ENCODE measurements at places on chromosomes 1 and 21.

GRCh38 chr1:203480525-203481084 lies 5.0 kb downstream of the PRELP start:
- DNase-seq: no peak

GRCh38 chr21:42733037-42733627 lies 79.7 kb downstream of the PDE9A start:
- DNase-seq: no peak

DNA sequence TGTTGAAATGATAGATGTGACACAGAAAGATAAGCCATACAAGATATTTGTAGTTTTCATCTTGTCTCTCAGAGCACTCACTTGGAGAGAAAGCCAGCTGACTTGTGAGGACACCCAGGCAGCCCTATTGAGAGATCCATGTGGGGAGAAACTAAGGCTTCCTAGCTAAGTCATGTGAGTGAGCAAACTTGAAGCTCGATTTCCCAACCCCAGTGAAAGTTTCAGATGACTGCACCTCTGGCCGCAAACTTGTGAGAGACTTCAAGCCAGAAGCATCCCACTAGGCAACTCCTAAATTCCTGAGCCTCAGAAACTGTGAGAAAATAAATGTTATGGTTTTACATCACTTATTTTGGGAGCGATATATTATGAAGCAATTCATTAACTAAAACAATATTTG lies 832.3 kb downstream of the LTN1 start:
- DNase-seq: no peak

- DNase-seq: no peak
These were observed 56.3 kb upstream of the C1orf87 start for GRCh38 chr1:60129911-60130310.

GRCh38 chr1:199313444-199313843 lies 674.6 kb downstream of the PTPRC start:
- DNase-seq: no peak

DNA sequence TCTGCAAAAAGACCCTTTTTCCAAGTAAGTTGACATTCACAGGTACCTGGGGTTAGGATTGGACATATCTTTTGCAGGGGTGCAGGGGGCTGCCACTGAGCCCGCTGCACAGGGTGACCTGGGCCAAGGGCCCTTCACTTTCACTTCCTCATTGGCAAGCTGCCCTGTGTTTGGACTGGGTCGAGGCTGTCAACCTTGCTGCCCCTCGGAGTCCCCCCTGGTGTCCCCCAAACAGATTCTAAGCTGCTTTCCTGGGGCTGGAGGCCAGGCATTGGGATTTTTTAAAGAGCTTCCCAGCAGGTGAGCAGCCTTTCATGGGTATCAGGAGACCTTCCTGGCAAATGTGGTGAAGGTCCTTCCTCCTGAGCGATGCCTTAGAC lies 7.9 kb upstream of the UMODL1 start:
- no peak for DNase-seq

DNA sequence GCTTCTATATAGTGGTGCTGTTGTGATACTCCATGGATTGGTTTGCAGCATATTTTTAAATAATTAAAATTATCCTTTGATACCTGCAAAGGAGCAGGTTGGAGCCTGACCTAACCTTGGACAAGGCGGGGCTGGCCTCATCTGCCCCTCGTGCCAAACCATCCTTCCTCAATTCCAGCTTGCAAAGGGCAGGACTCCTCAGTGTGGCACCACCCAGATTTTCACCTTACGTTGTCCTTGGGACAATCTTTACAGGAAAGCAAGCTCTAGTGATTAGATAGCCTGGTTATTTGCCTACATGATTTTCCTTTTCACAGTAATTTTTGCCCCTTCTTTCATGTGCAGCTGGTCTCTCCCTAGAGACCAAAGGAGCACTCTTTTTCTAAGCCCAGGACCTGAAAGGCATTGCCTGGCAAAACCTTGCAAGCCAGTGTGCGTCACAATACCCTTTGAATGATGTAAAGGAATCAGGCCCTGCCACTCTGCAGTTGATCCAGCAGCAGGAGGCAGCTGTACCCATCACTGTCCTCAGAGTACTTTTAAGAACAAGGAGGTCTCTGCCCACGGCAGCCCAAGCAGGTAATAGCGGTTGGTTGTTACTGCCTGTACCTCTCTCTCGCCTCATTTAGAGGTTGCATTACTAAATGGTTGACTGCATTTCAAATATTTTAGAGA lies 99.4 kb downstream of the ADSS2 start:
- no peak for DNase-seq

- DNase-seq: peak; percentile 43
These were observed 1.3 kb upstream of the SLC16A1 start for GRCh38 chr1:112957133-112957812.

DNA sequence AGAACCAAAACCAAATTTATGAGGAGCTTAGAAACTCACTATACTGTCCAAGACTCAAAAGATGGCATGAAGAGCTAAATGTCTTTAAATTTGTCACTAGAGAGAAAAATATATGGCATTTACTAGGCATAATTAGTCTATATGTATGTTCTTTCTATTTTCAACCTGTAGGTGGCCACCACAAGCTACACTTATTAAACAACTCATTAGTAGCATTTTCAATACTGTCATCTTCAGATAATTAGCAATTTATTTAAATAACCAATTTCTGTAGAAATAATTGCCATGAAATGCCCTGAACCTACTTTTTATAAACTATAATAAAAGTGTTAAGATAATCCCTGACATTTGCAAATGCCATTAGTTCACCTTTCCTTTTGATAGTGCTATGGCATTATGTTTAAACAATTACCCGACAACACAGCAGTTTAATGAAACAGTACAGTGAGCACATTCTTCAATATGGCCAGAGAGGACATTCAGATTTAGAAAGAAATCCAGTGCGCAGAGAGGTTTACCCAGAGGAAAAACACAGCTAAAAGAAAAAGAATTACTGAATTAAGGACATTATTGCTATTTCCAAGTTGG lies 522.5 kb downstream of the PTBP2 start:
- DNase-seq: no peak

DNA sequence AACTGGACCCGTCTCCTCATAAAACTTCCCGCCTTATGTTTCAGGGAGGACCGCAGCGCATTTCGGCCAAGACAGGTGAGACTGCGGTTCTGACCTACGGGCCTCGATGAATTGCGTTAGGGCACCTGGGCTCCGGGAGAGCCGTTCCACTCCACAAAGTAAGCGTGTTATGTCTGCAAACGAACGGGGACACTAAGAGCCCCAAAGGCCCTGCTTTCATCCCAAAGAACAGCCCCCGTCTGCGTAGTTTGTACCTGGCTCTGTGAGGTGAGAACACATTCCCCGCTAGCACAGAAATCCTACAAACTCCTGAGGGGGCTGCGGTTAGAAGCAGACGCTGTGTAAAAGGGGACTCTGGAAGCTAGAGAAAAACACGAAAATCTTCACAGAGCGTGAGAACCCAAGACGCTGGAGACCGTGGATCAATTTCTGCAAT lies 41.6 kb upstream of the PPIAL4F start:
- DNase-seq: no peak

- DNase-seq: no peak
These were observed 3.1 kb downstream of the TNNI1 start for GRCh38 chr1:201418461-201418860.

GRCh38 chr1:94741510-94741909 lies 78.6 kb upstream of the SLC44A3 start:
- no peak for DNase-seq

- DNase-seq: no peak
These were observed 54.4 kb upstream of the ACOT11 start for GRCh38 chr1:54493608-54494007.

DNA sequence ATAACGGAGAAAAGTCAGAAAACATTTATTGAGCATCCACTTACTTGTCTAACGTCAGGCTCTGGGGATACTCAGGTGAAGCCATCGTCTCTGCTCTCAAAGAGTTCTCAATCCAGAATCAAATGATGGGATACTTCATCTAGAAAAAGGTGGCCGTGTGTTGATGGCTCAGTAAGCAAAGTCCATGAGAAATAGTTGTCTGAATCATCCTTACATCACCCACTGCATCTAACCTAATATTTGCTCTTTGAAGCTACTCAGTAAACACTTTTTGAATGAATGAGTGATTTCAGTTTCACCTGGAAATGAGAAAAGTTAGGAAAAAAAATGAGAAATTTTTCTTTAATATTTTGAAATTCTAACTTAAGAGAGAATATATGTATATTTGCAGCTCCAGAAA lies 155.3 kb upstream of the PKN2 start:
- DNase-seq: no peak

GRCh38 chr1:31575369-31576140 lies 760 bp upstream of the TINAGL1 start:
- DNase-seq: no peak

DNA sequence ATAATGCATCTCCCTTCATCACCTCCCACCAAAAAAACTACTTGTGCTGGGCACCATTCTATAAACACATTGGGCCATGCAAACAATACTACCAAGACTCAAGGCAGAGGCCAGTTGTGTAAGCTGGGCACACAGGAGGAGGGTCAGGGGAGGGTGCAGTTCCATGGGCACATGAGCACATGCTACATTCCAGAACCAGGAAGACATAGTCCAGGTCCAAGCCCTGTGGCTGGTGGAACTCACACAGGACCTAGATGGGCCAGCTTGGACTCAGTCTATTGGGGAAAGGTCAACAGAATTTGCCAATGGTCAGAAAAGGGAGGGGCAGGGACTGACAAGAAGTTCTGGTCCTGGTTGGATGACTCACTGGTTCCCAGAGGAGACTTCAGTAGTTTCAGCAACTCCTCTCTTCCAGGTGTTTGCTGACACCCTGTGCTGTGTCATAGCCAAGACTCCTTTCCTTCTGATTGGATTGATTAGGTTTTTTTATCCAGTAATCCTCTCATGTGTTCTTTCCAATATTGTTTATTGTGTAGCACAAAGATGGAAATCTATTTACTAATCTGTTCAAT lies 249.7 kb downstream of the C1orf94 start:
- DNase-seq: no peak

DNA sequence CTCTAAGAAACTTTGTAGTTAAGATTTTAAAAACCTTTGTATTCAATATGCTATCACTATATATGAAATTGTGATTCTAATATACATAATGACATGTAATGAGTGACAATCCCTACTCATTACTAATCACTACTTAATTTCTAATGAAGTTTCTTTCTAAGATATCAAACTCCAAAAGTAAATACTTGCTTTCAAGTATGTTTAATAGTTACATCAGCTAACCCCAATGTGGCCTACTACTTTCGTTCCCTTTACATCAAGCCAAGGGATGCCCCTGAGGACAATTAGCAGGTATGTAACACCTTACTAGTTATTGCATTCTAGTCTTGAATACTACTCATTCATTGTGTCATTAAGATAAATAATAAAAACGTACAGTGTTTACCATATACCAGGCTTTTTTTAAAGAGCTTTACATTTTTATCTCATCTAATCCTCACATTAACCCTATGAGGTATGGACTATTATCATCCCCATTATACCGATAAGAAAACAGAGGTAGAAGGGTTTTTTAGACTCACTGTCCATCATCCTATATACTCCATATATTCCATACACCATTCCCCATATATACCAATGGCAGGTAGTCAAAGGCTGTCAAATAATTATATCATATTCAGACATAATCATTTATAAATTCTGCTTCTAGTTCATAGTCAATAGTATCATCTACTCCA lies 4.2 kb downstream of the PPP1R15B start:
- DNase-seq: no peak

DNA sequence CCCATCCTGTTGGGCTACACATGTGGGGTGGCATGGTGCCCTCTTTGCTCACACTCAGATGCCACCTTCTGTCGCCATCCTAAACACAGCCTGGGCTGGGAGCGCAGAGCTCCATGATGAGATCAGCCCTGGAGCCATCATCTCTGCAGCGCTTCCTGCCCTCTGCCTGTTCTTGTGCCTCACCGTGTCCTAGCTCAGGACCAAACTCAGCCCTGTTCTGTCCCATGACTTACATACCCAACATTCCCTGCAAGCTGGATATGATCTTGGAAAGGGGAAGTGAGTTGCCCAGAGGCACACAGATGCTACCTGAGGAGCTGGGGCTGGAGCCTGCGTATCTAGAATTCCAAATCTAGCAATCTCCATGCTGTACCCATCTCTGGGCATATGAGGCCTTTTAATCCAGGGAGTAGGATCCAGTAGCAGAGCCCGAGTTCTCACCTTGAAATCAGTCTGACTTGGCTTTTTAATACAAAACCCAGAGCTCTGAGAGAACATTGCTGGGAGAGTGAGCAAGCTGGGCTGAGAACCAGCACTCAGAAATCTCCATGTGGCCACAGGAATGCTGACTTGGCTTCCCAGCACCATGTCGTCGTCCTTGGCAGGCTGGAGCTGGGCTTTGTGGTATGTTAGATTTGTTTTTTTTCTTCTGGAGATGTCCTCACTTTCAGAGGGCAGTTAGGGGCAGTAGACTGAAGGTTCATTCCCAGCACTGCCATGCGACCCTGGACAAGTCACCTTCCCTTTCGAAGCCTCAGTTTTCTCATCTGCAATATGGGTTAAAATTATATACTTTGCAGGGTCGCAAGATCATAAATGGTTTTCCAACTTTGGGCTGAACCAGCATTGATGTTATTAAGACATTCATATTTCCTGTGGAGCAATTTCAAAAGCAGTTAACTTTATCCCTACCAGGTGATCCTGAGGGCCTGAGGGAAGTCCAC lies 2.6 kb downstream of the ALPL start:
- no peak for DNase-seq

GRCh38 chr1:181141431-181141910 lies 53.0 kb downstream of the IER5 start:
- DNase-seq: no peak

- no peak for DNase-seq
These were observed 136.1 kb downstream of the TGFB2 start for GRCh38 chr1:218481116-218481775.

GRCh38 chr21:34093083-34093482 lies 19.7 kb downstream of the MRPS6 start:
- no peak for DNase-seq

- DNase-seq: no peak
These were observed 253.3 kb downstream of the PLPP3 start for GRCh38 chr1:56326056-56326455.

GRCh38 chr21:22278366-22278765 lies 1280.2 kb downstream of the NCAM2 start:
- DNase-seq: no peak

GRCh38 chr1:151635479-151636072 lies 23.7 kb downstream of the SNX27 start:
- peak; percentile 23 for DNase-seq

DNA sequence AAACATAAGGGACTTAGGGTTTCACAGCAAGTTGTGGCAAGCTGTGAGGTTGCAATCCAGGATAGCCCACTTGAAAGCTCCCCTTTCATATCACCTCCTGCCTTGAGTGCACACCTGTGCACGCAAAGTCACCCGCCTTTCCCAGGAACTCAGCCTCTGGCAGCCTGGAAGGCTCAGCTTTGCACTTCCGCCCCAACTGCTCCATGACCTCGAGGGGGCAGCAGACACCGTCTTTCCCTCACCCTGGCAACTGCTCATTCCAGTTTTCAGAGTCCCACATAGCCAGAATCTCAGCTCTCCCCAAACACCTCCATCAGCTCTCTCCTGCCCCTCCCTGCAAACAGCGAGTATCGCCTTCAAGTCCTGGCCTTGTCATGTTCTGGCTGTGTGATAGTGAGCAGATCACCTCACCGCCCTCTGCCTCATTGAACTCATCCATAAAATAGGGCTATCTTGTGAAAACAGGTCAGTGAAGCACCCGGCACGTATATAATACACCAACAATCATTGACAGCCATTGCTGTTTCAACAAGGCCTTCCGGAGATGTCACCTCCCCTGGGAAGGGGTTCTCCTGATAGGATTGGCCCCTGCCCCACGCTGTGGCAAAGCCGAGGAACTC lies 32.2 kb upstream of the EPB41 start:
- DNase-seq: peak; percentile 63

GRCh38 chr1:183989078-183989577 lies 48.4 kb downstream of the COLGALT2 start:
- DNase-seq: peak; percentile 14

GRCh38 chr1:46611691-46612221 lies 4.9 kb downstream of the MOB3C start:
- DNase-seq: no peak

Measured in GM12891 (cell line).